Breast epithelium (tissue), 4 donors: ENCODE measurements at places on chromosomes 11 and 22. TPM values are rescaled to one million over a fixed set of nuclear protein-coding genes. Genes with fewer than 3 reads are reported as not detected.

DNA sequence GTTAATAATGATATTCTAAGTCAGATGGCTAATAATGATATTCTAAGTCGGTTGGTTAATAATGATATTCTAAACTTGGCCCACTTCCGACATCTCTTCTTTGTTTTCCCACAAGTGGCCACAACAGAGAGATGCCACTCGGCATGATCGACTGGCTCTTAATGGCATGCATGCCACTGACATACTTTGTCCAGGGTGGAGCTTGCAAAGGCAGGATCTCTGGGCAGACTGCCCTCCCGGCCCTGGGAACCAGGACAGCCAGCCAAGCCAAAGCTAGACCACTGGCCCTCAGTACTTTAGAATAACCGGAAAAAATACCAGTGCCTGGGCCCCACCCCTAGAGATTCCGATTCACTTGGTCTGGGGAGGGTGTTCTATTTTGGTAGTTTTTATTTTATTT is 78.1 kb downstream of the KIAA1671 start:
- no peaks in the 10 kb centered on the region for H3K4me1 ChIP-seq
- no peaks in the 10 kb centered on the region for H3K36me3 ChIP-seq
- H3K27me3 ChIP-seq, result no peaks in the 10 kb centered on the region
- no peak overlapping the region for H3K4me3 ChIP-seq
- DNase-seq, result peak; percentile 73

- no peak for DNase-seq
- H3K27ac ChIP-seq, result no peak overlapping the region
Observed at GRCh38 chr11:46106530-46107407, 14.5 kb downstream of the PHF21A start.

DNA sequence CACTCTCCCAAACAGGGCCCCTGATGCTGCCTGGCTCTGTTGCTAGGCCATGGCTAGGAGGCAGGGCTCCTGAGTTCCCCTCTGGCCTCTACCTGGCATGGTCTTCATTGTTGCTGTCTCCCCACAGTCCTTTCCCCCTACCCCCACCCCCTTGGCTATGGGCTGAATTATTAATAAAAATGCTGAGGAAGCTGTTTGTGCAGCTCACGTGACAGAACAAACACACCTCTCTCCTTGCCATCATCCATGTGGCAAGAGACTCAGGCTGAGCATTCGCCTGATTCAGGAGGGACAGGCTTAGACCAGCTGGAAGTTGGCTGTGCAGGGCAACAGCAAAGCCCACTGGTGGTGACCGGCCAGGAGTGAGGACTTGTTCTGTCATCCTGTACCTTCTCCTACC is 4.2 kb upstream of the SYT7 start:
- no peak overlapping the region for H3K27ac ChIP-seq
- no peak overlapping the region for H3K4me3 ChIP-seq
- peaks cover 9% of the 10 kb centered on the region for H3K4me1 ChIP-seq
- DNase-seq, result no peak
- no peaks in the 10 kb centered on the region for H3K27me3 ChIP-seq

YWHAH gene
- total RNA-seq, result 85.9 TPM

DNA sequence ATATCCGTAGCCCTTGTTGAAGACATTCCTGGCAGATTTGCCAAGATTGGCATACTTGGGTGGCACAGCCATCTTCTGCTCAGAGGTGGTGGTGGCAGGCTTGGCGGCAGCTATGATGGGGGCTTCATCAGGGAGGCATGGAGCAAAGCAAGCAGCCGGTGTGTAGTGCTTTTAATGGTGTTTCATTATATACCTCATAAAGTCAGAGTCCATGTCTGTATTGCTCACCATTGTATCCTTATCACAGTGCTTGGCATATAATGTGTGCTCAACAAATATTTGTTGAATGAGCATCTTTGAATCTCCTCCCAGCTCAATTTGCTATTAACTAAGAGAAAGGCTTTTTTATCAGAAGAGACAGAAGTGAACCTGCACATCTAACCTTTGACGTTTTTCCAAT is 7.8 kb upstream of the DNHD1 start:
- DNase-seq, result no peak
- no peak overlapping the region for H3K4me3 ChIP-seq

GRCh38 chr11:64094463-64095260 is 58.9 kb downstream of the FLRT1 start:
- no peaks in the 10 kb centered on the region for H3K4me1 ChIP-seq
- H3K4me3 ChIP-seq, result no peak overlapping the region
- no peak for DNase-seq
- H3K27me3 ChIP-seq, result no peaks in the 10 kb centered on the region
- no peak overlapping the region for H3K27ac ChIP-seq
- H3K36me3 ChIP-seq, result no peaks in the 10 kb centered on the region

ACO2 gene
- total RNA-seq, result 65.2 TPM

SAA1 gene
- total RNA-seq, result 818 TPM

KDM4E gene
- total RNA-seq, result not detected

DNA sequence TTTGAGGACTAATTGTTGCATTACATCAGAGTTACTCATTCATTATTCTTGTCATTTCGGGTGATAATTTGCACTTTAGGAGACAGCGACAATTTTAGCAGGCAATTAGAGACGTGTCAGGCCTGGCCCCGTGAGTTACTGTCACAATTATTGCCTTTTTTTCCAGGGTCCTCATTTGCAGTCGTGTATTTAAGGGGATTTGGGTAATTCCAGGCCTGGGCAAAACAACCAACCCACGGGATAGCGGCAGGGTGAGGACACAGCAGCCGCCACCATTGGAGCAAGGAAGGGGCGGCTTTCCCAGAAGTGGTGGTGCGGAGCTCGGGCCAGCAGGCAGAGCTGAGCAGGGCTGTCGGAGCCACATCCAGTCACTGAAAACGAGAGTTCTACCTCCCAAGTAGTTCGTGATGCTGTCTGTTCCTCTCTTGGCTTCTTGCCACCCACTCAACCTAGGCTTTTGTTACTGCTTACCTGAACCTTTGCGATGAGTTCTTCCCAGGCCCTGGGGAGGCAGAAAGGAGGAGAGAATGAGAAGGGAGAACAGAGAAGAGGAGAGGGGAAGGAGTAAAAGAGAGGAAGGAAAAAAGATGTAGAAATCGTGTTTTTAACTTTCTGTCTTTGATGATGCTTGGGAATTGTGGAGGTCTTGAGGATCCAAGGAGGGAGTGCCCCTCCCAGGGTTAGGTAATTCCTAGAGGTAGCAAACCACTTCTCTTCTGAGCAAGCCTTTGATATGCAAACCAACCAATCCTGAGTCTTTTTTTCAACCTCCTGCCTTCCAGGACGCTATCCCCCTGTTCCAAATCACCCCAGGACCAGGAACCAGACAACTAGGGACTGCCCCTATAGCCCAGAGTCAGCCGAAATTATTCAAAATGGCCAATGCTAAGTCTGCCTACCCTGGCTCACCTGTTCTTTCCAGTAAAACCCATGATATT is 236.1 kb downstream of the MIAT start:
- H3K4me1 ChIP-seq, result no peaks in the 10 kb centered on the region
- DNase-seq, result no peak
- H3K36me3 ChIP-seq, result no peaks in the 10 kb centered on the region
- H3K27me3 ChIP-seq, result no peaks in the 10 kb centered on the region
- H3K4me3 ChIP-seq, result no peak overlapping the region
- no peak overlapping the region for H3K27ac ChIP-seq

GRCh38 chr11:70487160-70487559 is 88.8 kb downstream of the CTTN start:
- no peak overlapping the region for H3K27ac ChIP-seq
- no peaks in the 10 kb centered on the region for H3K4me1 ChIP-seq
- no peaks in the 10 kb centered on the region for H3K27me3 ChIP-seq
- H3K36me3 ChIP-seq, result no peaks in the 10 kb centered on the region

- H3K27ac ChIP-seq, result no peak overlapping the region
- DNase-seq, result no peak
- no peaks in the 10 kb centered on the region for H3K4me1 ChIP-seq
- no peaks in the 10 kb centered on the region for H3K36me3 ChIP-seq
- no peaks in the 10 kb centered on the region for H3K27me3 ChIP-seq
Observed at GRCh38 chr11:20626279-20626678, 26.9 kb downstream of the SLC6A5 start.

- no peak for DNase-seq
- no peak overlapping the region for H3K27ac ChIP-seq
- no peaks in the 10 kb centered on the region for H3K36me3 ChIP-seq
- no peak overlapping the region for H3K4me3 ChIP-seq
- no peaks in the 10 kb centered on the region for H3K27me3 ChIP-seq
Observed at GRCh38 chr11:56923116-56923515, 65.6 kb upstream of the OR5AK2 start.

HOATZ gene
- total RNA-seq, result not detected

- H3K27ac ChIP-seq, result no peak overlapping the region
- DNase-seq, result no peak
- H3K4me3 ChIP-seq, result no peak overlapping the region
- H3K27me3 ChIP-seq, result no peaks in the 10 kb centered on the region
- no peaks in the 10 kb centered on the region for H3K36me3 ChIP-seq
- H3K4me1 ChIP-seq, result no peaks in the 10 kb centered on the region
Observed at GRCh38 chr11:124987096-124987495, 33.1 kb downstream of the CCDC15 start.

FREY1 gene
- 3.2 TPM for total RNA-seq

GRCh38 chr11:130997278-130997677 is 81.0 kb upstream of the SNX19 start:
- no peaks in the 10 kb centered on the region for H3K4me1 ChIP-seq
- no peak overlapping the region for H3K4me3 ChIP-seq
- no peaks in the 10 kb centered on the region for H3K27me3 ChIP-seq
- no peak overlapping the region for H3K27ac ChIP-seq

DNA sequence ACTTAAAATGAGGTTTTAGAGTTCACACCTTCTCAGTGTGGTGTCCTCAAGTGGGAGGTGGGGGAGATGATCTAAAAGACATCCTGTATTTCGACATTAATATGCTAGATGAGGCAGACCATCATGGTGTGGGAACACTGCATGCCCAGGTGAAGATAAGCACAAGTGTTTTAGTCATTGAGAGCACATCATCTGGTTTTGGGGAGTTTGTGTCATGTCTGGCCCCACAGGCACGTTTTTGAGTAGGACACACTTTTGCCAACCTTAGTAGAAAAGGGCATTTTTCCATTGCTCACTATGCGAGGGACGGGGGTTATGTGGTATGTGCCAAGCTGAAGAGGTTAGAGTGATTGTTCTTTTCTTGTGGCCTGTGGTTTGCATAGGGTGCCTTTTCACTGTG is 189.3 kb downstream of the DBX1 start:
- H3K27me3 ChIP-seq, result no peaks in the 10 kb centered on the region
- DNase-seq, result no peak
- no peak overlapping the region for H3K27ac ChIP-seq
- no peak overlapping the region for H3K4me3 ChIP-seq
- no peaks in the 10 kb centered on the region for H3K36me3 ChIP-seq

DNA sequence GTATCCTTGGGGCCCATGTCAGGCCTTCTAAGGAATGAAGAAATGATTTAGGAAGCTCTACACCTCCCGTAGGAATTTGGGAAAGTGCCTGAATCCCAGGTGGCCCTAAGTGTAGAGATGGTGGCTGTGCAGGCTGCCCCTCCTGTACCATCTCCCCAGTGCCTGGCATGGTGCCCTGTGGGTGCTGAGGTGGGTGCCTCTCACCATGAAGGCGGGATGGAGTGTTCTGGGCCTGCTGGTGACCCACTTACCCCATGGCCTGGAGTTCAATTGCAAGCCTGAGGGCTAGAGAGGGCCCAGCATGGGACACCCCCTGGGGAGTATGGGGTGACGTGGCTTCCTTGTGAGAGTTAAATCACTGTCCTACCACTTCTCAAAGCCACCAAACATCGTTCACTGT is 19.8 kb downstream of the SAMM50 start:
- DNase-seq, result no peak
- no peaks in the 10 kb centered on the region for H3K4me1 ChIP-seq
- no peak overlapping the region for H3K27ac ChIP-seq
- peaks cover 6% of the 10 kb centered on the region for H3K36me3 ChIP-seq

CD59 gene
- total RNA-seq, result 375 TPM

GRCh38 chr11:7512525-7513233 is 1.1 kb upstream of the PPFIBP2 start:
- H3K4me1 ChIP-seq, result peaks cover 6% of the 10 kb centered on the region
- DNase-seq, result peak; percentile 59
- H3K36me3 ChIP-seq, result no peaks in the 10 kb centered on the region
- no peaks in the 10 kb centered on the region for H3K27me3 ChIP-seq
- H3K4me3 ChIP-seq, result peak overlapping the region; percentile 81

DNA sequence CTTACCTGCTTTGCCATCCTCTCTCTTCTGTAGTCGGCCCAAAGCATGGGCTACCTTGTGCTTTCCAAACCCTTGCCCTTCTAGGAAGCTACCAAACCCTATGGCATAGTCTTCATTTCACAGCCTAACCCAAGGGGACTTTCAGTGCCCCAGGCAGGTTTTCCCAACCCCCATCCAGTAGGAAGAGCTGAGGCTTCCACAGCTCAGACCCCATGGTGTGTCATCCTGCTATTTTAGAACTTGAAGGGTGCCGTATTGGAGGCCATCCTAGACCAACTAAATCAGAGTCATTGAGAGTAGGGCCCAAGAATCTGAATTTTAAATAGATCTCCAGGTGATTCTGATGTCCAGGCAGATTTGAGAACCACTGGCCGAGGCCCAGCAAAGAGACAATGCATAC is 31.9 kb upstream of the TUB start:
- H3K27ac ChIP-seq, result no peak overlapping the region
- H3K4me1 ChIP-seq, result no peaks in the 10 kb centered on the region
- no peak overlapping the region for H3K4me3 ChIP-seq
- DNase-seq, result no peak
- no peaks in the 10 kb centered on the region for H3K27me3 ChIP-seq

SWAP70 gene
- 36.8 TPM for total RNA-seq

- no peaks in the 10 kb centered on the region for H3K36me3 ChIP-seq
- no peak overlapping the region for H3K4me3 ChIP-seq
Observed at GRCh38 chr11:66950112-66950535, 8.1 kb downstream of the PC start.

DNA sequence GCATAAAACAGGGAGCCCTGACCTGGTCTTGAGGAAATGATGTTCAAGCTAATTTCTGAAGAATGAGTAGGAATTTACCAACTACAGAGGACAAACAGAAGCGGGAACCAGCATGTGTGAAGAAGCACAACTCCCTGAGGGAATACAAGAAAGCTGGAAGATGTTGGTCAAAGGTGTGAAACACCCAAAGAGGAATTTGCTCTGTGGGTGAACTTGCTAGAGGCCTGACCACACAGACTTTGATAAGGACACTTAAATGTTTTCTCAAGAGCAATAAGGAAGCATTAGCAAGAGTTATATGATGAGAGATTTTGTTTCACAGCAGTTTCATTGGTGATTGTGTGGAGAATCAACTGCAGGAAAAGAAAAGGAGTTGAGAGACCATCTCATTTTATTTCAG is 17.6 kb downstream of the SLC5A12 start:
- no peak overlapping the region for H3K4me3 ChIP-seq
- H3K4me1 ChIP-seq, result no peaks in the 10 kb centered on the region
- H3K36me3 ChIP-seq, result no peaks in the 10 kb centered on the region
- no peak for DNase-seq

ACRV1 gene
- total RNA-seq, result not detected

EMID1 gene
- 4.6 TPM for total RNA-seq

SCGB1C1 gene
- total RNA-seq, result not detected

DNA sequence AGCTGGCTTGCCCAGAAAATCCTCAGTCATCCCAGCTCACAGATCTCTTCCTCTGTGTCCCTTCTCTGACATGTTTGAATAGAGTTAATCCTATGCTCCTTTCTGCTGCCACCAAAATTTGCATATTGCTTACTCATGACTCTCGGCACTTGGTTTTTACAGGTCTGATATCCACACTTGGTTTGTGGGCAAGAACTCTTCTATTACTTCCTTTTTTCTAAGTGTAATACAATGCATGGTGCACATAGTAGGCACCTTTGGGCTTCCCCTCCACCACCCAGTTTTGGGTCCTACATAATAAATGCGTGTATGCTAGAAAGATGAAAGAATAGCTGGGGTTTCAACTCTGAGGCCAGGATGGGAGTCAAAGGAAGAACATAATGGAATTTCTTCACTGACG is 69.7 kb upstream of the GRK3 start:
- no peak overlapping the region for H3K4me3 ChIP-seq
- H3K4me1 ChIP-seq, result no peaks in the 10 kb centered on the region
- H3K36me3 ChIP-seq, result no peaks in the 10 kb centered on the region

PRODH gene
- 4.6 TPM for total RNA-seq
